ENCODE measurements at places on chromosomes 12 and 14. TPM values are rescaled to one million over a fixed set of nuclear protein-coding genes. Genes with fewer than 3 reads are reported as not detected.

The NFE2 gene
- 0.63 TPM for total RNA-seq

The CISTR gene
- total RNA-seq: not detected

The SLC6A12 gene
- 7.8 TPM for total RNA-seq

The KDM5A gene
- 124 TPM for total RNA-seq

The CCDC88C gene
- 45.7 TPM for total RNA-seq

The MTRFR gene
- total RNA-seq: 18.5 TPM

The SERPINA1 gene
- 1.9 TPM for total RNA-seq

The DLK1 gene
- total RNA-seq: not detected

The TRPV4 gene
- total RNA-seq: 0.31 TPM
